ENCODE measurements at places on chromosomes 3 and 15. TPM values are rescaled to one million over a fixed set of nuclear protein-coding genes. Genes with fewer than 3 reads are reported as not detected.

Gene IL17RD
- polyA plus RNA-seq = 0.60 TPM

Gene ASB14
- not detected for polyA plus RNA-seq

Gene COMMD2
- polyA plus RNA-seq = 36.8 TPM

Gene PLA2G4D
- polyA plus RNA-seq = not detected

Gene DNAJA4
- polyA plus RNA-seq = 2.3 TPM

Gene PLSCR2
- not detected for polyA plus RNA-seq

Gene CRTC3
- 18.9 TPM for polyA plus RNA-seq

Gene ATP13A4
- polyA plus RNA-seq = 0.01 TPM

Measured in fibroblast of lung (primary cell).